ENCODE measurements at places on chromosomes 3 and 15.
A peak's percentile ranks its signal among the peaks of the same experiment; 100 is the strongest.

DNA sequence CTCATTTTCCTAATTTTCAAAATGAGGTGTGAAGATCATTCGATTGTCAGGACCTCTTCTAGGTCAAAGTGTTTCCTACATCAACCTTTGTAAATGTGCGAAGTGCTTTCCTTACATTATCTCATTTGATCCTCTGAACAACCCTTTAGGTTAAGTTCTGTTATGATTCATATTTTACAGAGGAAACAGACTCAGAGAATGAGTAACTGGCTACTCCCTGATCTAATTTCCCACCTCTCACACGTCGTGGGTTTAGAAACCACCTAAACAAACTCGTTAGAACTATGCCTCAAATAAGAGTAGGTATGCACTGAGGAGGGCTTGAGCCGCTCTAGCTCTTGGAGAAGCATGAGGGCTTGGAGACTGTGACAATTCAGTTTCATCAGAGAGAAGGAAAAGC, 148.6 kb downstream of the CD47 start:
- peak; percentile 2 for DNase-seq

GRCh38 chr3:123067689-123068600, 1.1 kb downstream of the PDIA5 start:
- DNase-seq: peak; percentile 77

GRCh38 chr15:61753018-61753710, 307.1 kb downstream of the VPS13C start:
- DNase-seq: no peak

GRCh38 chr3:129794311-129795185, 99.0 kb downstream of the TMCC1 start:
- DNase-seq: peak; percentile 98

DNA sequence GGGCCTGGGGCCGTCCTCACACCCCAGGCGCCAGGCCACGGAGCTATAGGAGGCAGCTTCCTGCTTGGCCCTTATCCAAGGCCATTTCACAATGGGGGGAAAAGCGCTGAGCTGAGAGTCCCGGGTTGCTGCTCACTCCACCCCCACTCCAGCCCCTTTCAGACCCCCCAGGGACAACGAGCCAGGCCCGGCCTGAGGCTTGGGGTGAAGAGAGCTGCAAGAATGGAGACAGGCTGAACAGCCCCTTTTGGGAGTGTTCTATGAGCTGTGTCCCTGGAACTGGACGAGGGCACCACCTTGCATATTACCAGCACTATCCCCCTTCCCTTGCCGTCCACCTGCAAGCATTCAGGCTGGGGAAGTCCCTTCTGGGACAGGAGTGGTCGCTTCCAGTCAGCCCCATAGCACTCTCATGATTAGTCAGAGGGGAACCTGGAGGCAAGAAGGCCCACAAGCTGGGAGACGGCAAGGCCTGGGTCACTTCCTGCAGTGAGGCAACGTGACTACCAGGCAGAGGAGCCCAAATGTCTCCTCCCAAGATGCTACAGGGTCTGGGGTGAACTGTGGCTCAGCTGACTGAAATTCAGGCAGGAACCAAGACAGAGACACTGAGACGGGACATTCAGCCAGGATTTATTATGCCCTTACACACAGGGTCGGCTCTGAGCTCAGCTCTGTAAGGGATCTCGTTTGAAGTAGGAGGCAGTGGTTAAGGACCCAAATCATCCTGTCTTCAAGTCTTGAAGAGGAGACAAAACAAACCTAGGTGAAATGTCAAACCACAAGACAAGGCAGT, 8.6 kb upstream of the SRP14 start:
- DNase-seq: peak; percentile 76

DNA sequence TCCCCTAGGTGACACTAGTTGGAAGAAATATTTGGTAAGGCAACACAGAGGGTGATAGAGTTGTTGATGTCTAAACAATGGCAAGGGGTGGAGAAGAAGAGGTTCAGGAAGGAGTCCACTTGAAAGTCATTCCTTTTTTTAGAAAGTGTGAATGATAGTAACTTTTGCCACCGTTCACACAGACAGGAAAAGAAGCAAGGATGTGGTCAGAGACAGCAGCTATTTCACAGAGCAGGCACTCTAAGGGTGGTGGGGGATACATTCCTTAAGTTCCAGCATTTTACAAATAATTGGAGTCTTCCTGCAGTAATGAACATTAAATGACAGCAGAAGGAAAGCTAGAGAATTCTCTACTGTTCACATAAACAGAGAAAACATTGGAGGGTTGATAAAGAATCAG, 75.4 kb upstream of the ZNF385D start:
- DNase-seq: peak; percentile 64

GRCh38 chr3:131896285-131896684, 138.5 kb downstream of the CPNE4 start:
- DNase-seq: no peak

DNA sequence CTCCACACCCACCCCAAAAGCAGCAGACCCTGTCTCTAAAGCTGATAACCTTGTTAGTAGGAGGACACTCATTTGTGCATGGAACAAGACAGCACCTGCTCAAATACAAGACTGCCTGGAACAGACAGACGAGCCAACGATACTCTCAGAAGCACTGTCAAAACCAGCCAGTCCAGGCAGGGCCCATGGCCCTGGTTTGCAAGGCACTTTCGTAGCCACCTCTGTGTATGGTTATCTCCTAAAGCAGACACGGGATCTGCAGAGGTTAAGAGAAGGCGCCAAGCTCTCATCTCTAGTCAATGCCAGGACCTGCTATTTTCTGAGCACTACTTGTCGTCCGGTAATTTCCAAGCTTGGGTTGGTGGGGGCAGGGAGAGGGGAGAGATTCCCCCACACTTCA, 10.5 kb downstream of the NTRK3 start:
- DNase-seq: no peak

- no peak for DNase-seq
These were observed 94.0 kb upstream of the PLCL2 start for GRCh38 chr3:16790432-16791400.

DNA sequence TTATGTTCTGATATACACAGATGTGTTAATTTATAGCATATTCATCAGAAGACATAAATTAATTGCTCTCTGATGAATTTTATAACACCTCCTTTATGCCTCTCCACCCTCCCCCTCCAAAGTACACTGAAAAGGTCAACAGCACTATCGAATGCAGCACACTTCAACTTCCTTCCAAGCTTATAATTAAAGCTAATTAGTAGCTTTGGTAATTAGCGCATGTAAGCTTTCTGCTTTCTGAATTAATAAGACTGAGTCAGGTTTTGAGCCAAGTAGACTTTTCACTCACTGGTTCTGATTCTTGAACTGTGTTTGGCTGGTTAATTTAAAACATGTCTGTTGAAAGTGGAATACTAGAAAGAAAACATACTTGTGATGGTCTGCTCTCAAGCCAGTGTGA, 760.8 kb upstream of the CFAP20DC start:
- DNase-seq: no peak

GRCh38 chr3:124797426-124797945, 67.2 kb downstream of the UMPS start:
- DNase-seq: no peak

DNA sequence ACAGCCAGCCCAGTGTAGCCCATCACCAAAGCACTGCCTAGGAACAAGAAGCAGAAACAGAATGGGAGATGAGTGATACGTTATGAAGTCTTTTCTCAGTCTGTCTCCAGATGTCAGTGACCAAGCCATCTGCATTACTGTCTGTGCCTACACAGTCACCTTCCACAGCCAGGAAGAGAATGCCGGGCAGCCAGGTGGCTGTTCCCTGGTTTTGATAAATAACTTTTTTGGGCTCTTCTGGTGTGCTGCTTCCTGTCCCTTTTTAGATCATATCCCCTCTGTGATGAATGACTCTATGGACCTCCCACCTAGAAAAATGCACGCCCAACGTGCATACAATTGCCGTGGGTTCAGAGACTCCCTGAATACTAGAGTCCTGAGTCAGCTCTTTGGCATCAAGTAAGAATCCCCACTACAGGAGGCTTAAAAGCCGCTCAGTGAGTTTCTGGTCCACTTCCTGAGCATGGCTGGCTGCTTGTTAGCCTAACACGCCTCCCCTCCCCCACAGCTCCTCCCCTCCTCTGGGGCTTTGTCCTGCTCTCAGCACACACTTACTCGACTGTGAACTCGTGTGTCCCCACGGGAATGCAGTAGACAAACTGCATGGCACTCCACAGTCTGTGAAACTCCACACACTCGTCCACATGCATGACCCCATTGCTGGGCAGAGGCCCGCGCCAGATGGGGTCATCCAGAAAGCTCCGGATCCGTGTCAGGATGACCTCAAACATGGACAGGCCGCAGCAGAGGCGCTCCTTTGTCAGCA, 34.7 kb downstream of the NIPA2 start:
- peak; percentile 94 for DNase-seq

- DNase-seq: no peak
These were observed 125.0 kb downstream of the ASB7 start for GRCh38 chr15:100727291-100727851.

- peak; percentile 47 for DNase-seq
These were observed 30.1 kb upstream of the FGD5 start for GRCh38 chr3:14788644-14789043.

DNA sequence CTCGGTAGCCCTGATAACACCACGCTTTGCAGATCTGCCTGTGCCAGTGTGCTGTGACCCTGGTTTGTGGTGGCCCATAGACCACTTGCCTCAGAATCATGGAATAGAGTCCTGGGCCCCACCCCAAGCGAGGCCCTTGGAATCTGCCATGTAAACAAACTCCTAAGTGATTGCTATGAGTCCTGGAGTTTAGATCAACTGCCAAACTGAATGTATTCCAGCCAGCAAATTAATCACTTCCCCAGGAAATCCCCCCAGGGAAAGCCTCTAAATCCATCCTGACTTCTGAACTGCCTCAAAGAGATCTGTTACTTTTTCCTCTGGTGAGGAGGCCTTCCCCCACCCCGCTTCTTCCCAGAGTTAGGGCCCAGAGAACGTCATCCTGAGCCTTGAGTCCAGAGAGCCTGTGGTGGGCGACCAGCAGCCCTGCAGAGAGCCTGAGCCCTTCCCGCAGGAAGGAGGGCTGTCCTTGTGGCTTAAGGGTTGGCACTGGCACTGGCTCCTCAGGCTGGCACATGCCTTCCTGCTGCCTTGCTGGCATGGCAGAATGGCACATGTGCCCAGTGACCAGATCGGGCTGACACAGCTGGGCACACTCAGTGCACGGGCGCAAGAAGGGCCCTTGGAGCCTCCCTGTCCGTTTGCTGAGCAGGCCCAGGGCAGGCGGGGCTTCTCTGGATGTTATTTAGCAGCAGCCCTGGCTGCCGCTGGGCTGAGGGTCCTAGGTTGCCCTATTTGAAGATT, 50.6 kb upstream of the PLXNA1 start:
- DNase-seq: peak; percentile 64

DNA sequence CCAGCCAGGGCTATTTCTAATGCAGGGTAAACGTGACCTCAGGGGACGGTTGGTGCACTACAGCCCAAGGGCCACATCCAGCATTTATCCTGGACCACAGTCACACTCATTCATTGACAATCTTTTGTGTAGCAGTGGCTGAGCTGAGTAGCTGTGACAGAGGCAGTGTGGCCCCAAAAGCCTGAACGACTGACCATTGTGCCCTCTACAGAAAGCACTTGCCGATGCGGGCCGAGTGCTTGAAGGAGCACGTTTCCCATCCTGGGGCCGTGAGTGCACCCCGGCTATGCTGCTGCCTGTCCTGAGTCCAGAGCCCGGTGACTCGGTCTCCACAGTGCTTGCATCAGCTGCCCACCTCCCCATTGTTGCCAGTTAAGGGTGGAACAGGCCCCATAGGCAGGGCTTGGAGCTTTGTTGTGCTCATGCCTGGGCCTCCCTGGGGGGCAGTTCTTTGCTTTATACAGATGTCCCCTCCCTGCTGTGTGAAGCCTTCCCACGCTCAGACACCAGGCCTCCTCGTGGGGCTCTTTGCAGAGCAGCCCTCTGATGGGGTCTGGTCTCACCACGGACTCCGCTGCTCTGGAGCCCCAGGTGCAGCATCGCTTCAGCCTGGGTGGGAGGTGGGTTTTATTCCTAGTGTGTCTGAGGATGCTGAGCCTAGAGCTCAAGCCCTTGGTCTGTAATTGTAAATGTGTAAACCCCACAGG, 13.0 kb upstream of the SNRPA1 start:
- peak; percentile 48 for DNase-seq

- no peak for DNase-seq
These were observed 52.9 kb upstream of the ITGA11 start for GRCh38 chr15:68484696-68485400.

DNA sequence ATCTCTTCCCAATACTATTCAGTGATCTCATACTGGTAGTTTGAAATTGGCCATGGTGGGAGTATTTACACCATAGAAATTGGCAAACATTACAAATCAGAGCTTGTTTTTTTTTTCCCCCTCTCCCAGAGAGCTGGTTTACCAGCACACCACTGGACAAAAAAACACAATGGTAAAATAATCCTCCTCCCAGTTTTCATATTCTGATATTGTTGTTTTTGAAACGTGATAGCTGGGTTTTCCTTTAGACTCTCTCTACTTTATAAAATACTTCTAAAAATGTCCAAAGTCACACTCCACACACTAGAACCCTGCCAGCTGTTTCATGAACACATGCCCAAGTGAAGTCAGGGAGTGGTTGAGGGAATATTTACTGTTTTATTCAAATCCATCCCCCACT, 187.5 kb downstream of the DTWD1 start:
- no peak for DNase-seq

GRCh38 chr3:104878395-104878794, 488.3 kb upstream of the ALCAM start:
- DNase-seq: no peak

DNA sequence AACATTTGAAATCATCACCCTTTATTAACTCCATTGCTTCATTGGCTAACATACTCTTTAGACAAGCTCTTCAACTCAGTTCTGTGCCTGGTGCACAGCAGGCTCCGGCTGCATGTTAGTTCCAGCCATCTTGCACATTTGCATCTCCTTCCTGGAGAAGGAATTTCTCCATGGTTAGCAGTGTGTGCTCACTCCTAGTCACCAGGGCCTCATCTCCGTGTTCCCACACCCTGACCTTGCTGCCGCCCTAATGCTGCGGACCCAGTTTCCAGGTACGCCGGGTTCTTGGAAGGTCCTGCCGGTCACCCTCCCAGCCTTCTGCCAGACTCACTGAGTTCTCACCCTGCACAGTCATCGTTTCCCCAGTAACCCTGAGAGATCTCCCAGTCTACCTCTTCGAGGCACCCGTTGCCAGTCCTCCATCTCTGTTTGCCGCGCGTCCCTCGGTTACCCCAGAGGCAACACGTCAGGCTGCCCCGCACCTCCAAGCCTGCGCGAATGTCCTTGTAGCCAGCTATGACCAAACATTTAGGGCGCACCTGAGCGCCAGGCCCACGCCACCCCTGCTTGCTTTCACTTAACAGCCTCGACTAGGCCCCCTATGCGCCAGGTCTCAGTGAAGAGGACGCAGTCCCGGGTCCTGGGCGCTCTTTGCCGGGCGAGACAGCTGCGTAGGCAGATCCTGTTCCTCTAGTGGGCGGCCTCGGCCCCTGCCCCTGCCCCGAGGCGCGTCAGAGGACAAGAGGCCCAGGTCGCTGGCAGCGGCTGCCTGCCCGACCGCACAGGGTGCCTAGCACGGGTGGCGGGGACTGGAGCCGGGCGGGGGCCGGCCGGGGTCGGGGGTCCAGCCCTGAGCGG, 747 bp upstream of the ZNF592 start:
- DNase-seq: peak; percentile 95
